ENCODE measurements at places on chromosomes 3 and 15. TPM values are rescaled to one million over a fixed set of nuclear protein-coding genes. Genes with fewer than 3 reads are reported as not detected.

The LRRC2 gene
- 0.12 TPM for total RNA-seq

The LYZL4 gene
- 1.5 TPM for total RNA-seq

- no peak for DNase-seq
Observed at GRCh38 chr3:195441051-195441450, 1.8 kb downstream of the ACAP2 start.

DNA sequence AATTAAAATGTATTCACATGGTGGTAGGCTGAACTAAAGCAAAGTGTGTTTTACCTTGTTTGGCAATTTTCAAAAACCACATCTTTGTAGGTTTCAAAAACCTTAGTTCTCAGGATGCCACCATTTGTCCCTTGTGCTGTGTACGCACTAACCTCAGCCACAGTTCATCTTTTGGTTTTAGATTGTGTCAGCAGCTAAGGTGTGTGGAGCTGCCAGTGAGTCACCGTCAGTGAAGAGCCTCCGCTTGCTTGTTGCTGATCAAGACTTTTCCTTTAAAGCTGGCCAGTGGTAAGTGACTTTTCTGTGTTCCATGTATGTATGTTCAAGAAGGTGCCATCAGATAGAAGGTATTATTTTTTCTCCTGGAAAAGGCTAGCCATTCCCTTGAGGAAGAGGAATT, 21.1 kb downstream of the OXNAD1 start:
- no peak for DNase-seq

The ARL14 gene
- total RNA-seq, result not detected

DNA sequence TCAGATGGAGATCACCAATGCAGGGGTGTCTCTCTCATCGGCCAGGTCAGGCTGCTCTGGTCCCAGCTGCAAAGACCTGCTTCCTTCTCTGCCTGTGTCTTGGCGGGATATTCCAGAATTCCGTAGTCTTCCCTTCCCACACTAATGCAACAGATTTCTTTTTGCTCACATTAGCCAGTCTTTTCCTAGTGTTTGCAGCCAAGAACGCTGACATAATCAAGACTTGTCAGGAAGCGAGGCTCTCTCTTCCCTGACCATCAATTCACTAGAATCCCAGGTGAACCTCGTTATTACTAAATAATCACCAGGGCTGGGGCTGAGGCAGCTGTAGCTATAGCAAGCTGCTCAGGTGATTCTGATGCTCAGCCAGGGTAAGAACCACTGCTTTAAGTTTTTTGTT, 43.2 kb upstream of the ACKR4 start:
- DNase-seq, result no peak

DNA sequence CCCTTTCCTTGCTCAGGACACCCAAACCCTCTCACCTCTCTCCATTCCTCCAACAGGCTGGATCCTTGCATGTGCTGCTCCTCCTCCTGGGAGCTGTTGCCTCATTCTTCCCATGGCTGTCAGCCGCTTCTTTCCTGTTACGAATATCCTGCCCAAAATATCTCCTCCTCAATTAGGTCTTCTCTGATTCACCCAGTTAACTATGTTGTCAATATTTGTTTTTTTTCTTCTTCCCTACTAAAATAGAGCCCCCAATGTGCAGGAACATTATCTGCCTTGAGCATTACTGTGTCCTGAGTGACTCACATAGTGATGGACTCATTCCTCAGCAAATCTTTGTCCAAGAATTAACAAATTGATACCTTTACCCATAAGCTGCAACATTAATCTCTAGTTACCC, 357.2 kb downstream of the CLSTN2 start:
- DNase-seq, result peak; percentile 73

GRCh38 chr15:96750361-96750760, 419.9 kb downstream of the NR2F2 start:
- no peak for DNase-seq

The KCNH8 gene
- total RNA-seq, result not detected

The PLOD2 gene
- total RNA-seq, result 221 TPM

DNA sequence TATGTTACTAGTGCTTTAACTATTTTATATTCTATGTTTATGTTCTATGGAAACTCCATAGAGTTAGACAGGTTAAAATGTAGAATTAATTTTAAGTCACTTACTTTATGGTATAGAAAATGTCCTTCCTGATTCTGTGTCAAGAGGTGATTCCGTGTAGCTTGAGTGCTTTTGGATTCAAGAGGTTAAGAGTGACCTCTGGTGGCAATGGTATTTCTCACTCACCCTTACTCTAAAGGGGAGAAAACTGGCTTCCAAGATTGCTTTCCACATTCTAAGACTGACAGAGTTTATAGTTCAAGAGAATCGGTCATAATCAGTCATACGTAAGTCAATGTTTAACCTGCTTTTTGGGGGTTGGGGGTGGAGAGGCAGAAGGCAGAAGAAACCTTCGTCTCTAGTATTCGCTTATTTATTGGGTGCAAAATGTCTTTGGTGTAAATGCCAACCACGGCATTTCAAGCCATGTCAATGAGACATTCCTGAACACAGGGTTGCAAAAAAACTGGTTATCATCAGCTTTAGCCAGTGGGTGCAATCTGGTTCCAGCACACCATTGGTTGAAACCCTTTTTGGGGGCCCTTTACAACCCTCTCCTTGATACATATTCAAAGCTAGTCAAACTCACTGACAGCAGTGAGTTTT, 92.0 kb upstream of the VGLL3 start:
- peak; percentile 66 for DNase-seq

GRCh38 chr15:67150023-67150860, 84.8 kb downstream of the SMAD3 start:
- DNase-seq, result peak; percentile 99

The KLHL40 gene
- not detected for total RNA-seq

The OR5H6 gene
- total RNA-seq, result not detected

DNA sequence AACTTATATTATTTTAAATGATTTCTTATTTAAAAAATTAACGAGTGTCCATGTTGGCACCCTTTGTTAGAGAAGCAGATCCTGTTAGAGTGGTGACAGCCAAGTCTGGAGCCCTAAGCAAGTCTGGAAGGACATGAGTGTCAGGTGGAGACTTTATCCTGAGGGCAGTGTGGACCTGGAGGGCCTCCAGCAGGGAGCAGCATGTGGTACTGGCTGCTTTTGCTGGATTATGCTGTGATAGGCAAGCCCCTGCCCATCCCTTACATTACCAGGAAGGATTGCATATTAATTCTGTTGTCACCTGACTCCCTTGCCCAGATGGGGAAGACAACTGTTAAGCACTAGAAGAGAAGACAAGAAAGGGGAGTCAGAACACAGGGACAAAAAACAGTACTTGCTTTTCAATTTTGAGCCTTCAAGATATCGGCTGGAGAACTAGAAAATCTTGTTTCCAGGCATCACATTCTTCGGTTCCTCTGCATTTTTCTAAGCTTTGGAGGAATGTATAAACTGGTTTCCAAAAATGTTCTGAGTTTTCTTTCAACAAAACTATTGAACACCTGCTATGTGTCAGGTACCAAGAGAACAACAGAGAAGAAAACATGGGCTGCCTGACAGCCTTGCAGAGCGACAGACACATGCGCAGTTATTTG, 22.7 kb downstream of the ZNF860 start:
- no peak for DNase-seq

DNA sequence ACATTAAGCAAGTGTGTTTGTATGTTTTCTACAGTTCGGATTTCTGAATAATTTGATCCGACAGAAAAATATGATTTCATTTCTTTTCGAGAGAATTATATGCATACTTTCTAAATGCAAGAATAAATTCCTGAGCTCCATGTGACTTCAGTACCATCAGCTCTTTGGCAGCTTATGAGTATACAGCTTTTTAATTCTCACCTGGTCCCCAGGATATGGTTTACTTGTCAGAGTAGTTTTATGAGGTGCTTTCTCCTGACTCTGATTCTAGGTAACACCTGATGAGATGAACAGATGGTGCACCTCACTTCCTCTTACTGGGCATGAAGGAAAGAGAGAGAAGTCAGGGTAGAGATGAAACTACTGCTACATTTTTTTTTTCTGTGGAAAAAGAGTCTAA, 3.1 kb downstream of the HGD start:
- DNase-seq, result no peak

- no peak for DNase-seq
Observed at GRCh38 chr3:3712971-3713370, 86.3 kb upstream of the LRRN1 start.

The FBXW12 gene
- total RNA-seq, result not detected

- DNase-seq, result no peak
Observed at GRCh38 chr3:171262431-171262830, 197.8 kb downstream of the TNIK start.

GRCh38 chr3:24608701-24609390, 114.2 kb upstream of the THRB start:
- DNase-seq, result no peak

The SLCO2A1 gene
- total RNA-seq, result 0.39 TPM

The CORO2B gene
- total RNA-seq, result 5.9 TPM

GRCh38 chr3:50248387-50248786, 12.4 kb downstream of the GNAI2 start:
- no peak for DNase-seq

- DNase-seq, result peak; percentile 18
Observed at GRCh38 chr15:91263632-91264531, 163.8 kb downstream of the SV2B start.

GRCh38 chr15:39596358-39597051, 15.6 kb downstream of the THBS1 start:
- peak; percentile 17 for DNase-seq

GRCh38 chr15:29682361-29682760, 139.9 kb downstream of the TJP1 start:
- no peak for DNase-seq

- DNase-seq, result no peak
Observed at GRCh38 chr3:120473389-120473788, 22.6 kb upstream of the FSTL1 start.

DNA sequence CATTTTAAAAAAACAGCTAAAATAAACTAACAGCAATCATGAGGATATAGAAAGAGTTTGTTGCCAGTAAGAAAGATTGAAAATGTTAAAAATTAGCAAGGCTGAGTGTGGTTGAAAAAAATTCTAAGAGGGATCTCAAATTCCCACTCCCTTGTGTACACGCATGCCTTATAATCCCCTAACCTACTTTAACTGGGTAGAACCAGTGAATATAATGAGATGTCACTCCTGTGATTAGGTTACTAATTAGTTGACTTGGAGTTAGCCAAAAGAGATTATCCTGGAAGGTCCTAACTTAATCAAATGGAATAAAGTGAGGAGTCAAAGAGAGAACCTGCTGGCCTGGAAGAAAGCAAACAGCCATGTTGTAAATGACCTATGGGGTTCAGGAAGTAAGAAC, 286.0 kb upstream of the TGFBR2 start:
- no peak for DNase-seq

- DNase-seq, result no peak
Observed at GRCh38 chr3:184765047-184765729, 46.8 kb upstream of the VPS8 start.

- DNase-seq, result no peak
Observed at GRCh38 chr3:69240651-69241568, 118.5 kb upstream of the LMOD3 start.

DNA sequence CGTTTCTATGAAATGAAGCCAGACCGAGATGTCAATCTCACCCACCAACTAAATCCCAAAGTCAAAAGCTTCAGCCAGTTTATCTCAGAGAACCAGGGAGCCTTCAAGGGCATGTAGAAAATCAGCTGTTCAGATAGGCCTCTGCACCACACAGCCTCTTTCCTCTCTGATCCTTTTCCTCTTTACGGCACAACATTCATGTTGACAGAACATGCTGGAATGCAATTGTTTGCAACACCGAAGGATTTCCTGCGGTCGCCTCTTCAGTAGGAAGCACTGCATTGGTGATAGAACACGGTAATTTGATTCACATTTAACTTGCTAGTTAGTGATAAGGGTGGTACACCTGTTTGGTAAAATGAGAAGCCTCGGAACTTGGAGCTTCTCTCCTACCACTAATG, 41.9 kb upstream of the TRA2B start:
- DNase-seq, result peak; percentile 25

The GOLGA8G gene
- not detected for total RNA-seq

DNA sequence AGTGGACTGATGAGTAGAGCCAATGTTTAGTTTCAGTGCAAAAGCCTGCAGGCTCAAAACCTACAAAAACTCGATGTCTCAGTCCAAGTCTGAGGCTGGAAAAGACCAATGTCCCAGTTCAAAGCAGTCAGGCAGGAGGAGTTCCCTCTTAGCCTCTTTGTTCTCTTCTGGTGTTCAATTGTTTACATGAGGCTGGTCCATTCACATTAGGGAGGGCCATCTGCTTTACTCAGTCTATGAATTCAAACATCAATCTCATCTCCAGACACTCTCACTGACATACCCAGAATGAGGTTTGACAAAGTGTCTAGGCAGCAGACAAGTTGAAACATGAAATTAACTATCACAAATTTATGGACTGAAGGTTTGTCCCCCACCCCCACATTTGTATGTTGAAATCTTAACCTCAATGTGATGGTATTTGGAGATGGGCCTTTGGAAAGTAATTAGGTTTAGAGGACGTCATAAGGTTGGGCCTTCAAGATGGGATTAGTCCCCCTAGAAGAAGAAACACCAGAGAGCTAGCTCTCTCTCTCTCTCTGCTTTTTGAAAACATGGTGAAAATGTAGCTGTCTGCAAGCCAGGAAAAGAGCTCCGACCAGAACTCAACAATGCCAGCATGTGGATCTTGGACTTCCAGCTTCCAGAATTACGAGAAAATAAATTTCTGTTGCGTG, 438.5 kb upstream of the RGMA start:
- DNase-seq, result no peak

DNA sequence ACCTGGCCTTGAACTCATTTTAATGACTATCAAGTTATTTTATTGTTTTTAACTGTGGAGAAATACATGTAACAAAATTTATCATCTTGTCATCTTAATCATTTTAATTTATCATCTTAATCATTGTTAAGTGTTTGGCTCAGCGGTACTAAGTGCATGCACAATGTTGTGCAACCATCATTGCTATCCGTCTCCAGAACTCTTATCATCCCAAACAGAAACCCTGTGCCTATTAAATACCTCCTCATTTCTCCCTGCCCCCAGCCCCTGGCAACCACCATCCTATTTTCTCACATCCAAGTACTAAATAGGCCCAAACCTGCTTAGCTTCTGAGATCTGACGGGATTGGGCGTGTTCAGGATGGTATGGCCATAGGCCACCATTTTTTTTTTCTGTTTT, 51.5 kb upstream of the UBP1 start:
- DNase-seq, result no peak

Data from RPMI7951 (cell line).